ENCODE measurements at places on chromosomes 12 and 14.

- no peak for DNase-seq
Measured at GRCh38 chr12:122732170-122732569, 1.5 kb upstream of the HCAR1 start.

GRCh38 chr14:63508033-63508432 lies 35.1 kb downstream of the PPP2R5E start:
- DNase-seq, result no peak

DNA sequence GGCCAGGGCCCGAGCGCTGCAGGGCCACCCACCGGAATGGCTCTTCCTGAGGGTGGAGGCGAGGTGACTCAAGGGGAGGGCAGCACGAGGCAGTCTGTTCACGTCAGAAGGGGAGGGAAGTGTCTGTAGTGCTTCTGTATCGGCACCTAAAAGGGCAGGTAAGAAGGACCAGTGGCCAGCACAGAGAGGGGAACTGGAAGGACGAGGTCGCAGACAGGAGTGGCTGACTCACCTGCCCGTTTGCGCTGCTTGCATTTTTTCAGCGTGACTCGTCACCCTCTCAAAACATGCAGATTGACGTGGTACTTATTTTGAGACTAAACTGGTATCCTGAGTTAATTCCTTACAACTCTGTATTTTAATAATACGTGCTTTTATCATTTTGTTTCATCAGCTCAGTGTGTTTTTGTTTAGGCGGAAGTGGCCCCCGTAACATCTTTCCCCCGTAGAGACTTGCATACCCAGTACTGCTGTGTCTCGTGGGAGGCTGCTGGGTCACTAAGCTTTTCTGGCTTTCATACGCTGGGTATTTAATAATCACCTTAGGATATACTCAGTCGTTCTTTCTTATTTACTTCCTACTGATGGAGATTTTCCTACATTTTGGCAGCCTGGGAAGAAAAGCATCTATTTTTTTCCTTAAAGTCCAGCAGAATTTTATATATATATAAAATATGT lies 26.4 kb downstream of the SFSWAP start:
- peak; percentile 86 for DNase-seq

GRCh38 chr14:52310541-52310940 lies 3.6 kb upstream of the PTGER2 start:
- DNase-seq, result no peak

DNA sequence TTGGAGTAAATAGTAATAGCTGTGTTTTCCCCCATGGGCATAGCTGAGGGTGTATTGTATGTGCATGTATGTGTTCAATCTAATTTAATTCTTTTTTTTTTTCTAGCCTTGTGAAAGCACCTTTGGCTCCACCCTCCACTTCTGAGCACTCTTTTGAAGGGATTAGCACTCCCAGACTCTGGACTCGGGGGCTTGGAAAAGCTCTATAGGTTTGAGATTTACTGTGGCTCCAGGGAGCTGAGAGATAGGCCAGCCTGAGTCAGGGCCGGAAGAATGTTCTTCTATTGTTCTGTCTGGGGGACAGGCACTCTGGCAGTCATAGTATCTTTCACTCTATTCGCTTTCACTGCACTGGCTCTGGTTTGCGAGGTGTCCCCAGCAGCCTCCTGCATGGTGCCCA lies 540.0 kb upstream of the TBX3 start:
- DNase-seq, result peak; percentile 10

GRCh38 chr12:92552412-92553108 lies 150.2 kb upstream of the PLEKHG7 start:
- DNase-seq, result no peak

DNA sequence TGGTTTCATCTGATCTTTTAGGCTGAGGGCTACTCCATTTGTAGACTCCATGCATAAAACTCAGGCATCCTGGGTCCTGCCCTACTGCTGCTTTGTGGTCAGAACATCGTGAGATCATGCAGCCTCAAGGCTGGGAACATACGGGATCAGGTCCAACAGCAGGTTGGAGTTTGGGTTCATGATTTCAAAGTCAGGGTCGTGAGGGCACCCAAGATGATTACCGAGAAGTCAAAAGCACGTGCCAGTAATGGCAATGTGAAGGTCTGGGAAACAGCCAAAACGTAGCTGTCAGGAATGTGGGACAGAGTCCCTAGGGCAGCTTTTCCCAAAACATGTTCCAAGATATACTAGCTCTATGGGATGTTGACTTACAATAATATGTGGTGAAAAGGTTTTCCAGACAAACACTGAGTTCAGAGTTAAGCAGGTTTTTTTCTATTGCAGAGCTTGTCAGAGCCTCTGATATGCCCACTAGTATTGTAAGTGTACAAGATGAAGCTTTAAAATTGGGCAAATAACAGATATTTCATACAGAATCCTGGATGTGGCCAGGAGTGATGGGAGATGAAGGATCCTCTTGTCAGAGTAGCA lies 130.3 kb upstream of the DNM1L start:
- peak; percentile 20 for DNase-seq

DNA sequence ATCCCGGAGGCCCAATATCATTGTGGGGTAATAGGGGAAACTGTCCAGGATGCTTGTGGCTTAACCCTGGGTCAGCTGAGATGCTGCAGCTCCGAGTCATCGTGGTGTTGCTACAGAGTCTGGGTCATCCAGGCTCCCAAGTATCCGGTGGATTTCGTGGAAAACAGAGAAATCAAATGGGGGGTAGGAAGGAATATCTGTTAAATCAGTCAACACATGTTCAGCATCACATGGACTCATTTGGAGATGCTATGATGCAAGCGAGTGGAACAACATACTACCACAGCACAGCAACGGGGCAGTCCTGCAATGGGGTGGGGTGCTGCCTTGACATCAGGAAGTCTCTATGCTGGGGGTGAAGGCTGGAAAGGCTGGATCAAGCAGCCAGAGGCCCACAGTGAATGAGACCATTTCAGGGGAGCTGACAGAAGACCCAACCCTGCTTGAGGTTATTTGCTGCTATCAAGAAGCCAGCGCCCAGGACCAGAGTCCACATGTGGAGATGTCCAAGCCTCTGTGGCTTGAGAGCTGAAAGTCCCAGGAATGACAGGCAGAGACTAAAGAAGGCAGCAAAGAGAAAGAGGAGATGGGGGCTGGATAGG lies 22.9 kb downstream of the VDR start:
- peak; percentile 98 for DNase-seq

Measured in ELR (cell line).